ENCODE measurements at places on chromosomes 12 and 14. TPM values are rescaled to one million over a fixed set of nuclear protein-coding genes. Genes with fewer than 3 reads are reported as not detected.

Gene ARG2
- 3.4 TPM for polyA plus RNA-seq

Gene IL31
- not detected for polyA plus RNA-seq

Gene NIN
- 32.7 TPM for polyA plus RNA-seq

Gene HHIPL1
- 2.0 TPM for polyA plus RNA-seq

Gene PPP1R12A
- polyA plus RNA-seq = 66.7 TPM

Gene PLEKHH1
- 17.0 TPM for polyA plus RNA-seq

Gene RASAL1
- polyA plus RNA-seq = 0.15 TPM

Gene KLRG1
- polyA plus RNA-seq = 1.7 TPM

Gene PGF
- polyA plus RNA-seq = 10.2 TPM

Gene OR11H7
- polyA plus RNA-seq = 0.59 TPM

Gene LRFN5
- 4.8 TPM for polyA plus RNA-seq

Gene PTGER2
- 6.8 TPM for polyA plus RNA-seq

Gene AP5M1
- 47.5 TPM for polyA plus RNA-seq

Gene MAP3K12
- 31.1 TPM for polyA plus RNA-seq

Gene L3HYPDH
- 54.4 TPM for polyA plus RNA-seq

Gene CCDC198
- 66.1 TPM for polyA plus RNA-seq

Gene KLRC4
- polyA plus RNA-seq = 0.43 TPM

Gene ADAM21
- 0.50 TPM for polyA plus RNA-seq

Gene GUCY2C
- polyA plus RNA-seq = 0.21 TPM

Gene KRT7
- polyA plus RNA-seq = 24.3 TPM

Gene POTEM
- polyA plus RNA-seq = not detected

Gene PAWR
- 71.3 TPM for polyA plus RNA-seq

Gene SPIC
- polyA plus RNA-seq = not detected

Gene ANKRD9
- polyA plus RNA-seq = 3.8 TPM

Gene C14orf119
- polyA plus RNA-seq = 65.9 TPM

Gene HSPB8
- 19.3 TPM for polyA plus RNA-seq

Gene KCNK10
- polyA plus RNA-seq = 0.18 TPM

Gene MYH7
- 0.11 TPM for polyA plus RNA-seq

Gene CACNA1C
- 10.1 TPM for polyA plus RNA-seq

Gene ZDHHC22
- polyA plus RNA-seq = 0.08 TPM

Gene ADAMTS20
- polyA plus RNA-seq = 0.07 TPM

Gene OR4K5
- not detected for polyA plus RNA-seq

Gene TXNRD1
- polyA plus RNA-seq = 63.7 TPM

Gene HDAC7
- polyA plus RNA-seq = 87.1 TPM

Gene ATL1
- polyA plus RNA-seq = 8.1 TPM

Gene FOXA1
- 39.6 TPM for polyA plus RNA-seq

Gene FSCB
- polyA plus RNA-seq = not detected

Gene SLCO1B1
- polyA plus RNA-seq = not detected

Gene BIN2
- 6.5 TPM for polyA plus RNA-seq
